ENCODE measurements at places on chromosomes 1 and 21.

DNA sequence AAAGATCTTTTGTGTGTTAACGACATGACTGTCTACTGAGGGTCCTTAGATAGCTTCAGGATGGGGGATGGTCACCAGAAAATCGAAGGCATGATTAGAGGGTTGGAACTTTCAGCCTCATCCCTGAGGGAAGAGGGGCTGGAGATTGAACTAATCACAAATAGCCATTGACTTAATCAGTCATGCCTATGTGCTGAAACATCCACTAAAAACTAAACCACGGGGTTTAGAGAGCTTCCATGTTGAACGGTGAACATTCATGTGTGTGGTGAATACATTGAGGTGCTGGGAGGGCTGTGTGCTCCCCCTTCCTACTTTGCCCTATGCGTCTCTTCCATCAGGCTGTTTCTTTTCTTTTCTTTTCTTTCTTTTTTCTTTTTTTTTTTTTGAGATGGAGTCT is 17.0 kb downstream of the RBP7 start:
- no peak for DNase-seq

DNA sequence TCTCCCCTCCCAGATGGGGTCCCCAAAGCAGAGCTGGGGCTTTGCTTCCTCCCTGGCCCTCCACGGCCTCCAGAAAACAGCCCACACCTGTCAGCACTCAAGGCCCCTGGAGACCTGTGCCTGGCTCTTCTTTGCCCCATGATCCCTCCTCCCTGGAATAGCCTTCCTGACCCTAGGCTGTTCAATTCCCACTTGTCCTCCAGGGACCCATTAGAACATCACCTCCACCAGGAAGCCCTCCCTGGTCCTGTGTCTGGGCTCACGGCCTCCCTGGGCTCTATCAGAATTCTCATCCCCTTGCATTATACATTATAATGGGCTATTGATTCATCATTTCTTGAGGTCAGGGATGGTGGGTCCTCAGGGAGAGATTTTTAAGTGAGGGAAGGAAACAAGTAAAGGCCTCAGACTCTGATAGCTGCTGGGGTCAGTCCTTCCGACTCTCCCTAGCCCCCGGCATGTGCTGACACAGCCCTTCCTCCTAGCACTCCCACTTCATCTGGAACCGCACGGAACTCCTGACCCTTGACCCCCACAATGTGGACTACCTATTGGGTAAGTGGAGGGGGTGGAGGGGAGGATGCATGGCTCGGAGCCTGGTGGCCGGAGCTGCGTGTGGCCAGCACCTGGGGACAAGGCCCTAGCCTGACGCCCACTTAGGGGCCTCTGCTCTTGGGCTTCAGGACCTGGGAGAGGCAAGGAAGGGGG is 60.8 kb downstream of the ALPL start:
- DNase-seq, result no peak

GRCh38 chr1:166822385-166822784 is 16.9 kb upstream of the POGK start:
- no peak for DNase-seq

DNA sequence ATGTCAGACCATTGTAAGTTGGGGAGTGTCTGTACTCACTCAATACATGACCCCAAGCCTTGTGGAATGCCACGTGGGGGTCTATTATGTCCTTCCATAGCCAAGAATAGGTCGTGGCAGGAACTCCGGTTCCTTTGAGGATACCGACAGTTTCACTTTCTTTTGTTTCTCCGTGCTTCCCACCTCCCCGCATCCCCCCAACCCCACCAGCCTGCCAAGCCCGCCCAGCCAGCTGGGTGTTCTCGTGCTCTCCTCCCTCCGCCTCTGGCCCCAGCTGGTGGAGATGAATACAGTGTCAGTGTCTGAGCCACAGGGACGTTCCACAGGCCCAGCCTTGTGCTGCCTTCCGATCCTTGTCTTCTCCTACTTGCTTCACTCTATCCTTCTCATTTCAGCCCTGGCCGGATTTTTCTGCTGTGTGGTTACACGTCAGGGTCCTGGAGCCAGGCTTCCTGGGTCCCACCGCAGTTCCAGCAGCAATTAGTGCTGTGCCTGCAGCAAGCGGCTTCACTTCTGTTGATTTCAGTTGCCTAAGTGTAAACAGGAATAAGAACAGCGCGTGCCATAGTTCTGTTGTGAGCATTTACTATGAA is 4.1 kb upstream of the AGTRAP start:
- peak; percentile 19 for DNase-seq

- DNase-seq, result no peak
Measured at GRCh38 chr1:203796236-203796605, 798 bp downstream of the ZBED6 start.

DNA sequence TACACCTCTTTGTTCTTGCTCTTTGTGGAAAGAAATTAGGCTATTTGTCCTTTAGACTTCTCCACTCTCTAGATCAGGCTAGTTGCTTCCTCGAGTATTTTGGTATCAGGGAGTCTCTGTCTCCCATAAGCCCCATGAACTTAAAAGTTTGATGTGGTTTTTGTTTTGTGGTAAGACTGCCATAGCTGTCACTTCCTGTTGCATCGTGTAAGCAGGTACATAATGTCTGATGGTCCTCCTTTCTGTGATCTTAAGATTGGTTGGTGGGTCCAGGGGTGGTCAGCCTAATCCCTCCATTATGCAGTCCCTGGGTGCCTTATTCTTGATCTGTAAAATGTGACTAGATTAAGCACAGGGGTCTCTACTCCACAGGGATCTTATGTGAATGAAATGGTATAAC is 23.1 kb downstream of the CD53 start:
- no peak for DNase-seq

GRCh38 chr21:46477765-46478164 is 19.1 kb downstream of the DIP2A start:
- DNase-seq, result no peak

DNA sequence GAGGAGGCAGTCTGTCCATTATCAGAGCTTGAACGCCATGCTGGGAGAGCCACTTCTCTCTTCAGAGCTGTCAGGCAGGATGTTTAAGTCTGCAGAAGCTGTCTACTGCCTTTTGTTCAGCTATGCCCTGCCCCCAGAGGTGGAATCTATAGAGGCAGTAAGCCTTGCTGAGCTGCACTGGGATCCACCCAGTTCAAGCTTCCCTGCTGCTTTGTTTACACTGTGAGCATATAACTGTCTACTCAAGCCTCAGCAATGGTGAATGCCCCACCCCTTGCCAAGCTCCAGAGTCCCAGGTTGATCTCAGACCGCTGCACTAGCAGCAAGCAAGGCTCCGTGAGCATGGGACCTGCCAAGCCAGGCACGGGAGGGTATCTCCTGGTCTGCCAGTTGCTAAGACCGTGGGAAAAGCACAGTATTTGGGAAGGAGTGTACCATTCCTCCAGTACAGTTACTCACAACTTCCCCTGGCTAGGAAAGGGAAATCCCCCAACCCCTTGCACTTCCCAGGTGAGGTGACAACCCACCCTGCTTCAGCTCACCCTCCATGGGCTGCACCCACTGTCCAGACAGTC is 32.5 kb downstream of the RGS13 start:
- no peak for DNase-seq

- no peak for DNase-seq
Measured at GRCh38 chr1:228798035-228798434, 62.8 kb downstream of the RHOU start.

DNA sequence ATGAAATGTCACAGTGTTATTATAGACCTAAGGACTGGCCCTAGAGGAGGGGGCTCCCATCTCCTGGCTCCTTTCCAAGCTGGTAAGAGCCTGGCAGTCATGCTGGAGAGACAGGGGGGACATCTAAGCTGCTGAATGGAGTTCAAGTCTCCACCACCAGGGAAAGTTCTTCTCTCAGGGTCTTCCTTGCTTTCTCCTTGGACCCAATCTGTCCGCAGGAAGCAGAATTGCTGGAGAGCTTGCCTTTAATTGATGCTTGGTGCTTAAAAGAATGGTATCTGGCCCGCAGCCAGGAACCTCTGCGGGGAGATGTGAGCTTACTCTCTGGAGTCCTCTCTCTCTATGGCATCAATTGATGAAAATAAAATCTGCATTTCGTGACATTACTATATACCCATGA is 25.1 kb downstream of the IRF2BP2 start:
- DNase-seq, result no peak

DNA sequence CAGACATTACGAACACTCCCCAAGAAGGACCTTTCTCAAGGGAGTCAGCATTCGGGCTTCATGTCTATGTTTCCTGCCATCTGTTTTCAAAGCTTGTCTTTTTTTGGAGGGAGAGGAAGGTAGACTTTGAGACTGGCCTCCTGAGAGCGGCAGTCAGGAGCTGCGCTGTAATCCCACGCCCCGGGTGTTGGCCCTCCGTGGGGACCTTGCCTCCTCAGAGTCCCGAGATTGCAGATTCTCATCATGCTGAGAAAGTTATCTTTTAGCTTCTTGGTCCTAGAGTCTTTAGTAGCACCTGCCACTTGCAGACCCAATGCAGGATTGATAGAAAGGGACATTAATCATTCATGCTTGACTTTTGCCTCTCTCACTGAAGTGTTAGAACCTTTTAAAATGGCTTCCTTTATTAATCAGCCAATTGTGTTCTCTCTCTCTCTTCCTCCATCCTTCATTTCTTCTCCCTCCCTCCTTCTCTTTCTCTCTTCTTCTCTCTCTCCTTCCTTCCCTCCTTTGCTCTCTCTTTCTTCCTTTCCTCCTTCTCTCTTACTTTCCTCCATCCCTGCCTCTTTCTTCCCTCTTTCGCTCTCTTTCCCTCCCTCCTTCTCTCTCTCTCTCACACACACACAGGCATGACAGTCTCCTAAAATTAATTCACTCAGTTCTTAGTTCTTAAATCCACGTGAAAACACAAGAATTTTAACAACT is 25.2 kb upstream of the GNPAT start:
- DNase-seq, result no peak

- DNase-seq, result no peak
Measured at GRCh38 chr1:226038661-226039060, 23.9 kb upstream of the H3-3A start.

GRCh38 chr1:17346046-17346789 is 25.8 kb upstream of the PADI6 start:
- DNase-seq, result no peak

DNA sequence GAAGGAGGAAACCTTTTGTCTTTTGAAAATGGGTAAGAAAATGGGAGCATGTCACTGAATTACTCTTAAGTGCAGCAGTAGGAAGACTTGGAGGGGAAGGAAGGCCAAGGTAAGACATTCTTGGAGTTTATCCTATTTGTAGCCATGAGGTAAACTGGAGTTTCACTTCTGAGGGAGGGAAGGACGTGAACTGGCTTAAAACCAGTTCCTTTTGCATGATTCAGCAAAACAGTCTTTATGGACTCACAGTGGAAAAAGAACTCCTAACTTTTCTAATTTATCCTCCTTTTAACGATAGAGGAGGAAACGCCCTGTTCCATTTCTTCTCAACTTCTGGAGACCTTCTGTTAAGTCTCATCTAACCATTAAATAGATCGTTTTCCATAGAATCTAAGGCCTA is 2.5 kb downstream of the PRDX6 start:
- no peak for DNase-seq

GRCh38 chr1:149966405-149966804 is 29.7 kb upstream of the MTMR11 start:
- DNase-seq, result no peak

GRCh38 chr21:35491920-35492678 is 443.0 kb upstream of the RUNX1 start:
- DNase-seq, result no peak

DNA sequence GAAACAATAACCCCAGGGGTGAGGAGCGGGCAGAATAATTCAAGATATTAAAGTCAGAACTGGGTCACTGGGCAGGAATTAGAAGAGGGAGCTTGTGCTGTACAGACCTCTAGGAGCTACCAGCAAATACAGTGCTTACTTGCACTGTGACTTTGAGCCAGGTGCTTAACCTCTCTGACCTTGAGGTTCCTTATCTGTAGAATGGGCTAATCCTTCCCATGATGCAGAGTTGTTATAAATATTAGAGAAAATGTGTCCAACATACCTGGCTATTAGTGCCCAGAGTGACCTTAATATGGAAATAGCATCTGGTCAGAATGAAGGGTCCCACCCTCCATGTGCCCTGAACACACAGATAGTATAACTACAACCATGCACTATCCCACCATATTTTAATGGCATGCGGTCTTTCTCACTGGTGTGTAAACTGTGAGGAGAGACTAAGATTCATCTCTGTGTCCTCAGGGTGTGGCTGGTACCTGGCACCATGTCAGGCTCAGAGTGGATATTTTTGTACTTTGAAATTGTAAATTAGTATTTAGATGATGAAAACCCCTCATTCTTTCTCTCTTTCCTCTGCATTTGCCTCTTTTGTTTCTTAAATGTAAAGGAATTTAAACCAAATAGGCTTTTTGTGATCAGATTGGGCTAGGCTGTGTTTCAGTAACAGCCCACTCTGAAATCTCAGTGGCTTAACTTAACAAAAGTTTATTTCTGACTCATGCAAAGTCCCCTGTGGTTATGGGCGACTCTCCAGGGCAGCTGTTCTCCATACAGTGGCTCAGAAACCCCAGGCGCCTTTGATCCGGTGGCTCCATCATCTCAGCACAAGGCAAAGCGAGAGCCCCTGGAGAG is 60.0 kb upstream of the ROR1 start:
- no peak for DNase-seq

DNA sequence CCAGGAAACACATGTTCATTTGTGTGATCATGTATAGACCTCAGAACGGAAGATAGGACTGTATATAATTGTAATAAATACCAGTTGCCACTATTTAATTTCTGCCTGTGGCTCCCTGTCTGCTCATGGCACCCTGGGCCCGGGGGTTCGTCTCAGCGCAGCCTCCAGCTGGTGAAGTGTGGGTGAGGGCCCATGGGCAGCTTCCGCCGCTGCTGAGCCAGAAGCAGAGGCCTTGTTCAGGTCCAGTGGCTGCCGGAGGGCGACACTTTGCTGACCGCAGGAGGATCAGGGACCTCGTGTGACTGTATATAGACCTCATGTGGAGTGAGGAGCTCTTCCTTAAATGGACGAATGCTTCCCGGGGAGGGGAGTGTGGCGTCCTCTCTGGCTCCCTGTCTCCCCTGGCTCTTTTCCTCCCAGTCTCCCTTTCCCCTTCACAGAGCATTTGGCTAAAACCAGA is 155.9 kb downstream of the PEX14 start:
- DNase-seq, result no peak

All from esophagus squamous epithelium (tissue), 5 donors.